ENCODE measurements at places on chromosomes 6 and 20. TPM values are rescaled to one million over a fixed set of nuclear protein-coding genes. Genes with fewer than 3 reads are reported as not detected.

HLA-DQB2 gene
- not detected for total RNA-seq

DNA sequence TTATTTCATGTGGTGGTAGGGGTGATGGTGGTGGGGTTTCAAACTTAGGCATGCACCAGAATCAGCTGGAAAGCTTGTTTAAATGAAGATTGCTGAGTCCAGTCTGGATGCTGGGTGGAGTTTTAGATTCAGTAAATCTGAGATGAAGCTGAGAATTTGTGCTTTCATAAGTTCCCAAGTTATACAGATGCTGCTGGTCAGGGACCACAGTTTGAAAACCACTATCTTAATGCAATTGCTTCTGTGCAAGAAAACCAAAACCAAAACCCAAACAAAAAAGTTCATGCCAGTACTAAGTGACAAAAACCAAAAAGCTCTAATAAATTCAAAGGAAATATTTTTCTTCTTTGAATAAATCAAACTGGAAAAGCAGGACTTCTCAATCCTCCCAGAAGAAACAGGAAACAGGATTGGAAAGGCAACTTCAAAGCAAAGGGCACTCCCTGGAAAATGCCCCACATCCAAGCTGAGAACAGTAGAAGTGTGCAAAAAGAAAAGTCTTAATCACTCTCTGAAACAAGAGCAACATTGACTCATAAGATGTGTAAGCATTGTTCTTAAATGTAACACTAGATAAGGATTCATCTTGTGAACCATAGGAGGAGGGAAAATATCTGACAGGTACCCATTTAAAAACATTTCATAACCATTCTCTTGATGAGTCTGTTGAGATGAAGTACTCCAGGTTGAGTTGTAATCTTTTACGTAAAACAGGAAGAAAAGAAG, 481.5 kb upstream of the HSF2 start:
- no peak for DNase-seq

DNA sequence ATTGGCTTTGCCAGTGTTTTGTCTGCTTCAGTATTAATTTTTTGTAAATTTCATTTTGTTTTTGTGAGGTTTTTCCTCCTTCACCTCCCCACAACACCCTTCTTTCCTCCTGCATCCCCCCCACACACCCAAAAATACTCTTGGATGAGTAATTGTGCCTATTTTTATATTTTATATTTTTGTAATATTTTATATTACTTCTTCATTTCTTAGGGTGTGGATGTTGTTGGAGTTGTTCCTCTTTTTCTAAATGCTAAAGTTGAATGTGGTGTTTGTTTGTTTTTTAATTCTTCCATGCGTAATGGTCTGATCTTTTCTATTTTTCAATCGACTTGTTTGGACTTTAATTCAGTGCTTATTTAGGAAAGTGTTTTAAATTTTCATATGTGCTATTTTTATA, 420.5 kb upstream of the SOX4 start:
- no peak for DNase-seq

GRCh38 chr6:6559994-6560570, 28.4 kb upstream of the LY86 start:
- DNase-seq = no peak

DNA sequence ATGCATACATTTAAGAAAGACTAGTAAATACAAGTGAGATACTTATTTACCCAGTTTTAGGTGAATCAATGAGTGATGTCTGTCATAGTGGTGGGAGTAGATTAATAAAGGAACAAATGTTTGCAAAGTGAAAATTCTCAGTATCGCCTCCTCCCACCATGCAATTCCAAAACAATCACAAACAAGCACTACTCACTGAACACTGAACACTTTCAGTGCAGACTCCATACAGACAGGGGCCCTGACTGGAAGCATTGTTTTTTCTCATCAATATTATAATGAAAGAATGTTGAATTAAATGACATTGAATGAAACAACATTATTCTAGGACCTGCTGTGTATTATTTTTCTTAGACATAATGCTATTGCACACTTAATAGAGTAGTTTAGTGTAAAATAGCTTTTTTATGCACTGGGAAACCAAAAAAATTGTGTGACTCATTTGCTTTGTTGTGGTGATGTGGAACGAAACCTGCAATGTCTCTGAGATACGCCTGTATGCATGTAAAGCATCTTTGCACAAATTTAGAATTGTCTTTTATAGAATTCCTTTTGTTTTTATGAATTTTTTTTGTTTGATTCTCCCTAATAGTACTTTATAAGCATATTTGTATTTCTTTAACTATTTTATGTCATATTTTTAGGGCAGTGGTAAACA, 317.5 kb downstream of the UTRN start:
- DNase-seq = no peak

- no peak for DNase-seq
Observed at GRCh38 chr6:15329197-15329671, 83.4 kb downstream of the JARID2 start.

DNA sequence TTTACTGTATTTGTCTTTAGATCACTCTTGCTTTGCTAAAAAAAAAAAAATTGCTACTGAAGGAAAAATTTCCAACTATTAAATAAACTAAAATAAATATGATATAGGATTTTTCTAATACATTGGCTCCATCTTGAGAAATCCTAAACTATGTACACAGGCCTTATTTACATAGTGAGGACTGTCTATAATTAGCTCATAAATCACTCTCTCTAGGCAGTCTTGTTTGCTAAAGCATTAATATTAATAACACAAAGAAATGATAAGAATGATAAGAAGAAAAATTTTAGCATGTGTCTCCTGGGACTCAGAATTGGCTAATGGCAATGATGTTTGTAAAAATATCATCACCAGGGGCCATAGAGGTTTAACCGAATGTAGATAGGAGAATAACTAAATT, 13.3 kb upstream of the CRYBG1 start:
- no peak for DNase-seq

CALHM6 gene
- total RNA-seq = 0.32 TPM

DNA sequence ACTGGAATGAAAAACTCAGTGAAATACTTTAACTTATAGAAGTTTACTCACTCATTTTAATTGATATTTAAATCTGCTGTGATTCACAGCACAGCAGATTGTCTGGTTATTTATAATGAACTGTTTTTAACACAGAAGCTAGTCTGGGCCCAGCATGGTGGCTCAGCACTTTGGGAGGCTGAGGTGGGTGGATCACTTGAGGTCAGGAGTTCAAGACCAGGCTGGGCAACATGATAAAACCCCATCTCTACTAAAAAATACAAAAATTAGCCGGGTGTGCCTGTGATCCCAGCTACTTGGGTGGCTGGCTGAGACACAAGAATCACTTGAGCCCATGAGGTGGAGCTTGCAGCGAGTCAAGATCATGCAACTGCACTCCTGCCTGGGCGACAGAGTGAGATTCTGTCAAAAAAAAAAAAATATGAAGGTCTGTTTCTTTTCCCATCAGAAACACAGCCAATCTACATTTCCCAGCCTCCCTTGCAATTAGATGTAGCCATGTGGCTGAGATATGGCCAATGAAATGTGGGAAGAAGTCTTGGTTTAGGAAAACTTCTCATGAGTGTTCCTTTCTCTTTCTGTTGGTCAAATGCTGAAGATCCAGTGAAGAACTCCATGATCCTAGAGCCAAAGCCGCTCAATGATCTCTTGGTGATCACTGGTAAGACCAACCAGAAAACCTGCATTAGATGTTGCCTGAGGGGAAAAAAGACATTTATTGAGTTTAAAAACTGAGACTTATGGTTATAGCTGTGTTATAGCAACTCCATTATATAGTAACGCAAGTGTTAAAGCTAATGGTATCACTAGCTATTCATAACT, 31.3 kb upstream of the BTN3A2 start:
- no peak for DNase-seq

DNA sequence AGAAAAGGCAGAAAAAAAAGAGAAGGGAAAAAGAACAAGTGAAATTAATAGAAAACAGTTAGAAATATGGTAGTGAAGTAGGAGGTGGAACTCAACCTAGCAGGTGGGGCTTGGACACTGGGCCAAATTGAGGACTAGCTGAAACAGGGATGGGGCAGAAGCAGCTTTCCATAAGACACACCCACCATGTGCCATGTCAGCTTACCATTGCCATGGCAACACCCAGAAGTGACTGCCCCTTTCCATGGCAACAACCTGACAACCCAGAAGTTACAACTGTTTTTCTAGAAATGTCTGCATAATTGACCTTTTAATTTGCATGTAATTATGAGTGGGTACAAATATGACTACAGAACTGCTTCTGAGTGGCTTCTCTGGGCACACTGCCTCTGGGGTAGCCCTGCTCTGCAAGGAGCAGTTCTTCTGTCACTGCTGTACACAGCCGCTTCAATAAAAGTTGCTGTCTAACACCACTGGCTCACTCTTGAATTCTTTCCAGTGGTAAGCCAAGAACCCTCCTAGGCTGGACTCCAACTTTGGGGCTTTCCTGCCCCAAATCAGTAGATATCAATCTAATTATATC, 35.9 kb upstream of the SLC24A3 start:
- DNase-seq = no peak

DNA sequence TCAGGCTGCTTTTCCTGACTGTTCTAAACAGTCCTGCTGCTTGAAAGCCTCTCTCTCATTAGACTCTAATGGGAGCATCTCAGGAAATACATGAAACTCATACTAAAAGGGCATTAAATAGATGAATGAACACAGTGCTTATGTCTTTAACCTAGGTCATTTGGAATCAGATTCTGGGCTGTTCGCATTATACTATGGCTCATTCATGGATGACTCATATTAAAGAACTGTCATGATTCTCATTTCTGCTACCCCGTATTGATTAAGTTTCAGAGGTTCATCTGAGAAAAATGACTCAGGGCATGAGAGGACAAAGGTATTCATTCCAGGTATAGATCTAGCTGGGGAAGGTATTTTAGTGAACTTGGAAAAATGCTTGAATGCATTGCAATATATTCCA, 335.5 kb downstream of the GJA1 start:
- no peak for DNase-seq

SLC12A5 gene
- total RNA-seq = 0.07 TPM

GRCh38 chr6:40517654-40518053, 69.5 kb downstream of the LRFN2 start:
- no peak for DNase-seq

GRCh38 chr20:20216941-20217340, 151.0 kb upstream of the INSM1 start:
- DNase-seq = no peak

RAB44 gene
- total RNA-seq = not detected

LST1 gene
- total RNA-seq = 0.14 TPM

HACE1 gene
- 14.0 TPM for total RNA-seq
